Lung (tissue), 17 donors: ENCODE measurements at places on chromosomes 1 and 21. TPM values are rescaled to one million over a fixed set of nuclear protein-coding genes. Genes with fewer than 3 reads are reported as not detected.

DNA sequence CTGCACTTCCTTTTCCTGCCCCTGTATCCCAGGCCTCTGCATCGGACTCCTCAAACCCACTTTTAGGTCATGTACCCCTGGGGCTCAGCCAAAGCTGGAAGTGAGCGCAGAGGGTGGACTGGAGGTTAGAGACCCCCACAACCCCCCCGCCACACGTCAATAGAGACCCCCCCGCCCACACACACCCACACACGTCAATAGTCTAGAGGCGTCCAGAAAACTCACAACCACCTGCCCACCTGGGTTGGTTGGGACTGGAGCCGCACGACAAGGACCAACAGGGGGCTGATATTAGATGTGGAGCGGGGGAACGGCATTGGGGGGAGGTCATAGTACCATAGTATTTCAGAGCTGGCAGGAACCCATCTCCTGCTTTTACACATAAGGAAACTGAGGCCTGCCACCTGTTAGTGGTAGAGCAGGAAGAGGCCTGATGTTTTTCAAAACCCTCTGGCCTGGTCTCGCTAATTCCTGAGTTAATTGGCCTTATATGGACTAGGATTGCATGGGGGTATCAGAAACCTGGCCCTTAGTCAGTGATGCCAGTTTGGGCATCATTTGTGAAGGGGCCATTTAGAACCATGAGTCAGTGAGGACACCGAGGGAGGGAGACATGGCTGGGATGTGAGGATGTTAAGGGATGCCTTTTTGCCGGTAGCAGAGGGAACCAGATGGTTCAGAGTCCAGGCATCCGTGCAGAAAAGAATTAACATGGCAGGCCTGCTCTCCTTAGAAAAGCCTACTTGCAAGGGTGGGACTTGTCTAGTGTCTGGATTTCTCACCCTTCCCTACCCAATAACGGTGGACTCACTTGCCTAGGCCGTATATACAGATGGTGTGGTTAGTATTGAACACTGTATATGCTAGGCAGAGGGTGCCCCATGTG is 1.1 kb downstream of the NENF start:
- peaks cover 13% of the 10 kb centered on the region for H3K4me1 ChIP-seq
- H3K36me3 ChIP-seq: no peaks in the 10 kb centered on the region
- H3K27me3 ChIP-seq: no peaks in the 10 kb centered on the region
- H3K4me3 ChIP-seq: peak overlapping the region; percentile 68
- H3K27ac ChIP-seq: peak overlapping the region; percentile 91

The SYT6 gene
- not detected for polyA plus RNA-seq

DNA sequence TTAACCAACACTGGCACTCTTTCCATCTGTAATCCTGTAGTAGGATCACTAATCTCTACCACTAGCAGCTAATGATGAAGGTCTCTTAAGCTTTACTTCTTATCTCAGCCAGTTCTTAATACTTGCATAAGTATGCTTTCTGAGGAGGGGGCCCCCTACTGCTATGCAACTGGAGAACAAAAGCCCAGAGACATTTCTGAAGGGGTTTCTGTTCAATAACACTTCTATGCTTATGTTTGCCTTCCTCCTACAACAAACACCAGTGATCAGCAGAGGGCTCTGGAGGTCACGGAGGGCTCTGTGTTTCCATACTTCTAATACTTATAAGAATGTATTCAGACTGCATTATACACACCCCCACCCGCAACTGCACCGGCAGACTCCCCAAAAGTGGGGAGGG is 215.8 kb downstream of the BARHL2 start:
- no peak overlapping the region for H3K4me3 ChIP-seq
- H3K27me3 ChIP-seq: no peaks in the 10 kb centered on the region
- H3K27ac ChIP-seq: no peak overlapping the region
- no peaks in the 10 kb centered on the region for H3K36me3 ChIP-seq
- no peaks in the 10 kb centered on the region for H3K4me1 ChIP-seq

DNA sequence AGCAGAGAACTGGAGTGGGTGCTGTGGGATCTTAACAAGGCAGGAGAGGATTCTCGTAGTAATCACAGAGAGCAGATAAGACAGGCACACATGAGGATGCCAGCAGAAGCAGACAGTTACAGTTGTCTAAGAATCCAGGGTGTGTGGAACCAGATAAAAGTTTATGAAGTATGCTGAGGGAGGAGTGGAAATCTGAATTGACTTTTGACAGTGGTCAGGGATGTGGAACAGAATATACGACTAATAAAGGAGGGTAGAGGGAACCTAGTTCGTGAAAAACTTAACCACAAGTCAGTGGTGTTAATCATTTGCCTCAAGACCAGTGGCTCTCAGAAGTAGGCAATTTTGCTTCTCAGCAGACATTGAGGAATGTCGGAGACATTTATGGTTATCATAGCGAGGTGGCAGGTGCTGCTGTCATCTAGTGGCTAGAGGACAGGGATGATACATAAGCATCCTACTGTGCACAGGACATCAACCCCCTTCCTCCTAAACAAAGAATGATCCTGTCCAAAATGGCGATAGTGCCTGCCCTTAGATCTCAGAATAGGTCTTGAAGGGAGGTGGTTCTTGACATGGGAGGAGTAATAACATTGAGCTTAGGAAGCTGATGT is 3.0 kb downstream of the LRRC8D start:
- no peak overlapping the region for H3K27ac ChIP-seq
- no peaks in the 10 kb centered on the region for H3K4me1 ChIP-seq
- DNase-seq: no peak
- no peak overlapping the region for H3K4me3 ChIP-seq
- no peaks in the 10 kb centered on the region for H3K36me3 ChIP-seq

The CD1B gene
- polyA plus RNA-seq: 0.30 TPM

- peaks cover 3% of the 10 kb centered on the region for H3K4me1 ChIP-seq
- DNase-seq: no peak
- no peak overlapping the region for H3K4me3 ChIP-seq
- H3K27me3 ChIP-seq: peaks cover 5% of the 10 kb centered on the region
Observed at GRCh38 chr1:16158993-16159831, 3.3 kb upstream of the EPHA2 start.

GRCh38 chr1:151756291-151756690 is 7.0 kb downstream of the MRPL9 start:
- H3K27me3 ChIP-seq: no peaks in the 10 kb centered on the region
- H3K27ac ChIP-seq: no peak overlapping the region
- H3K36me3 ChIP-seq: peaks cover 9% of the 10 kb centered on the region
- no peaks in the 10 kb centered on the region for H3K4me1 ChIP-seq
- DNase-seq: no peak
- H3K4me3 ChIP-seq: no peak overlapping the region

GRCh38 chr21:34499116-34499515 is 12.9 kb downstream of the KCNE1 start:
- DNase-seq: no peak
- H3K27me3 ChIP-seq: no peaks in the 10 kb centered on the region
- no peak overlapping the region for H3K4me3 ChIP-seq
- peaks cover 2% of the 10 kb centered on the region for H3K4me1 ChIP-seq
